SHP77 (cell line): ENCODE measurements at places on chromosomes 16 and 17.
A peak's percentile ranks its signal among the peaks of the same experiment; 100 is the strongest.

GRCh38 chr17:29257756-29258155, 11.1 kb downstream of the CRYBA1 start:
- DNase-seq = no peak

DNA sequence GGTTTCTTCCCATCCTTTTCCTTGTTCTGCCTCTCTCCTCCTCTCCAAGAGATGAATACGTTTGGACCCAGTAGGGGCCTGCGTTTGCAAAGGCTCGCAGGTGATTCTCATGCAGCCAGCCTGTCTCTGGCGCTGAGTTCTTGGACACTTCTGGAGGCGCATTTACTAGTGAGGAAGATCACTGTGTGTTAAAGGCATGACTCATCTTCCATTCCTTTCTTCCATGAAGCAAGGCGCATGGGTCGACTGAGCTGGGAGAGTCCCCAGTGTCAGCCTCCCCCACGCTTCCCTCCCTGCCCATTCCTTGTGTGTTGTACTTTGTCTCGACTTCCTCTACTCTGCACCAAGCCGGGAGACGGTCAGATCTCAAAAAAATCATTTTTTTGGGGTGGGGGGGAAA, 159.9 kb upstream of the EEF2KMT start:
- DNase-seq = no peak

GRCh38 chr16:66041907-66042306, 324.6 kb upstream of the CDH5 start:
- no peak for DNase-seq

DNA sequence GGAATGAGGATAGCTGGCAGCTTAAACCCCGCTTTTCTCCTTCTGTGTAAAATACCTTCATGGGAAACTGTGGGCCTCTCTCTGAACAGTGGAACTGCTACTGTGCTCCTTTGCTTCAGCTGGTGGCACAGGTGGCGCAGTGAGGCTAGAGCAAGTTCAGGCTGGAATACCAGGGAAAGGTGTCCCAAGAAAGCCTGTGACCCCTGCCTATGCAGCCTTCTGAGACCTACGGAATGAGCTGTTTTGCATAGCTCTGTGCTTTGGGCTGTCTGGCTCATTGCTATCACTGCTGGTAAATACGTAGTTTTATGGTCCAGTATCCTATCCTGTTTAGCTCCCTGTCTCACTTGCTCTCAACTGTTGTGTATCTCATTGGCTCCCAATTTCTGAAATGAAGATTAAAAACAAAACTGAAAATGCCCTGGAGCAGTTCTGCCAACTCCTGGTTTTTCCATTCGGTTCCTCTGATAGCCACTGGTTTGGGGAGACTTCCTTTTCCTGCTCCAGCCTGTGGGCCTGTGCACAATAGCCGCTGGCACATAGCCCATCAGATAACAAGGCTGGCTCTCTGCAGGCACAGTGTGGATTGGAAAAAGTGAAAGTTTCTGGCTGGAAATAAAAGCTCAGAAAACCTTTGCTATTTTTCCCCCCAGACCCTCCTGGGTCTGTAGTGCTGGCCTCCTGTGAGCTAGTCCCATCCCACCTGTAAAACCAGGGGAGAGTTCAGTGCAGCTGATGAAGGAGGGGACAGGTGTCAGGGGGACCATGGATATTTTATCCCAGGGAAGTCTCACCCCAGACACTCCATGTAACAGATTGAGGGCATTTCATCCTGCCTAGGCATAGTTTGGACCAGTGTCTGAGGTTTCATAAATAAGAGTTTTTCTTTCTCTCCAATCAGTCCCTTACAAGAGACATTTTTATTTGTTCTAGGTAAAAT, 24.0 kb downstream of the LIMD2 start:
- DNase-seq = no peak

DNA sequence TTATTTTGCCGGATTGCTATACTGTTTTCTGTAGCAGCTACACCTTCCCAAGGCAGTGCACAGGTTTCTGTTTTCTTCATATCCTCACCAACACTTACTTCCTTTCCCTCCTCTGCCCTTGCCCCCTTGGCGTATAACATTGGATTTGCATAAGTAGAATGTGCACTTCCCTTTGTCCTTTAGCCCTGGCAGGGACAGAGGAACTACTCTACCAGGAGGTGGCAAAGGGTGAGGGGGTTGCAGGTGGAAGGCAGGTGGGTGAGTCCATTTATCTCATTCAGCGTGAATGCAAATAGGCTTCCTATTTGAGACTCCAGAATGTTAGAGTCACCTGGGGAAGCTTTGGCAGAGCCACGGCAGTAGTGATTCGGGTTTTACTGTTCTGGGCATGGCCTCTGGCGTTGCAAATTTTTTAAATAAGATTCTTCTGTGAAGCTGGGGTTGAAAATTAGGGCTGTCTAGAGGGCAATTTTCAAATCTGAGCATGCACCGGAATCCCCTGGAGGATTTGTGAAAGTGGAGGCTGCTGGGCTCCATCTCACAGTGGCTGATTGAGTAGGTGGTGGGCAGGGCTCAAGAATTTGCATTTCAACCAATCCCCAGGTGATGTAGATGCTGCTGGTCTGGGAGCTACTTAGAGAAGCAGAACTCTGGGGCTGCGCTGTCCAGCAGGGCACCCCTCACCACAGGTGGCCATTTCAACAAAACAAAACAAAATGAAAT, 84.7 kb downstream of the PLCG2 start:
- no peak for DNase-seq

GRCh38 chr16:54459509-54460262, 173.1 kb upstream of the IRX3 start:
- no peak for DNase-seq

GRCh38 chr17:64661976-64662773, at the start of gene SMURF2:
TSS of gene SMURF2 (minus strand) at chr17:64662307. CDS start at chr17:64661880, 427 bp downstream.
- peak; percentile 60 for DNase-seq

GRCh38 chr16:22357635-22357971, 16.8 kb downstream of the CDR2 start:
- DNase-seq = no peak

GRCh38 chr16:54455030-54455725, 168.6 kb upstream of the IRX3 start:
- no peak for DNase-seq

- no peak for DNase-seq
Measured at GRCh38 chr17:76076146-76076764, 1.7 kb downstream of the GALR2 start.

GRCh38 chr16:73058221-73058615, 10.3 kb upstream of the ZFHX3 start:
- no peak for DNase-seq

DNA sequence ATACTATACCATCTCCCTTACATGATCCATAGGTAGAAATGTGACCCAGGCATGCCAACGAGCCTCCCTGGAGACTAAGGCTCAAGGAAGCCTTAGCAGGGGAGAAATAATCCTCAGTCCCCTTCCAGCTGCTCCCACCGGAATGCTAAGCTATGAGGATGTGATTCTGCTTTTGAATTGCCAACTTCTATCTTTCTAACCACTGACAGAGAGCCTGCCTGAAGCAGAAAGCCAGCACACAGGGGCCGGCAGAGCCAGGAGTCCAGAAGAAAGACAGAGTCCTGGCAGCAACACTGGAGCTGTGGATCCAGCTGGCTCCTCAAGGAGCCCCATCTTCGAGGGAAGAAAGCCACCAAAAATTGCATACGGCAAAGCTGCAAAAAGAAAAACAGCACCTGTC, 579.6 kb upstream of the CDH5 start:
- DNase-seq = no peak

- no peak for DNase-seq
Measured at GRCh38 chr16:58462089-58462488, 37.9 kb upstream of the NDRG4 start.

DNA sequence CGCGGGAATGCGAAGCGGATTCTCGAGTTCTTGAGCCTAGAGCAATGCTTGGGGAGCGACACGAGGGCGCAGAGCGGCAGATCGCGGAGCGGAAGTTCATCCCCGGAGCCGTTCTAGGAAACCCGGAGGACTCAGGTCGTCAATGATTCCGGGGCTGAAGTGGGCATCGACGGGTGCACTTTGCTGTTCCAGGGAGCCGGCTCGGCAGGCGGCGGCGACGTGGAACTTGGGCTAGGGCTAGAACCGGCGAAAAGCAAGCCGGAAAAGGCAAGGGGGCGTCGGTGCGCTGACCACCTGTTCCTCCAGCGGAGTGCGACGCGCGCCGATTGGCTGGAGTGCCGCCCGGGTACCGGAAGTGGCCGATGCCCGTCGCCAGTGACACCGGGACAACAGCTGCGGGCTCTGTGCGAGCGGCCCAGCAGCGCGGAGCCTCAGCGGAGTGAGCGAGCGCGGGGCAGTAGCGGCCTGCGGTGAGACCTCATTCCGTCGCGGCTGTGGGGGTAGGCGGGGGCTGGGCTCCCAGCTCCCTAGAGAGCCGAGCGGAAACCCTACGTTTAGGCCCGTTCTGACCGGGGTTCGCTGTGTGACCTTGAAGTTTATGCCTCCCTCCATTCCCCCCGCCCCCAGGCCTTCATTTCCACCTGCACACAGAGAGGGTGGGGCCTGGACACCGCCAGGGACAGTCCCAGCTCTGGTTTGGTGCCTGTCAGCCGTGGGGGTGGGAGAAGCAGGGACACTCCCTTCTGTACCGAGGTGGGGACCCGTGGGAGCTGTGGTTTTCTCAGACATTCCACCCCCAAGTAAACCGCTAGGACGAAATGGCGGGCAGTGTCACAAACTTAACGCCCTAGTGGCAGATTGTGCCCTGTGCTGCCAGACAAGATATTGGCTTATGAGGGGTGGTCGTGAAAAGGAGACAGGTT, at the start of gene ZFP3:
Gene ZFP3 (plus strand): TSS at position 362 of the 923 bp plus-strand sequence. CDS start 13,038 bp downstream, outside the sequence.
- DNase-seq = peak; percentile 90

DNA sequence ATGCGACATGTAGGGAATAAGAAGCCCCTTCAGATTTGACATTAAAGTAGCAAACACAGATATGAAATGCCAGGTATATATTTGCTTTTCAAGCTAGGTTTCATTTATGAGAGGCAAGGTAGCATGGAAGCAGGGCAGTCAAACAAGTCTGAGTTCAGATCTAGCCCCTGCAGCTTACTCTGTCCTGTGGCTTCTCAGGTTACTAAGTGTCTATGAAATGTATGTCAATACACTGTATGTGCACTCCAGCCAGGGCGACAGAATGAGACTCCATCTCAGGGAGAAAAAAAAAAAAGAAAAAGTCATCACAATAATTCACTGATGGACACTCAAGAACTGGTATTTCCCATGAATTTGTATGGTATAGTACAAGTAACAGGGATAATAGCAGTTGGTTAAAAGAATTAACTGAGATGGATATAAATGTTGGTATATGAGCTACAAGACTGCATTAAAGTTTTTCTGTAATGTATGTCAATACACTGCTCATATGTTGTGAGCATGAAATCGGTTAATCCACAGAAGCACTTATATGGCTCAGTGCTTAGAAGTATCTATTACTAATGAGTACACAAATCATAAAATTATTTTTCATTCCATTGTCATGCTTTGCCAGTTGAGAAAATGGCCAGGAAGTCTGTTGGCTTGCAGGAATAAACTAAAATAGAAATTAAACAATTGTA, 2.9 kb upstream of the WSB1 start:
- peak; percentile 61 for DNase-seq

DNA sequence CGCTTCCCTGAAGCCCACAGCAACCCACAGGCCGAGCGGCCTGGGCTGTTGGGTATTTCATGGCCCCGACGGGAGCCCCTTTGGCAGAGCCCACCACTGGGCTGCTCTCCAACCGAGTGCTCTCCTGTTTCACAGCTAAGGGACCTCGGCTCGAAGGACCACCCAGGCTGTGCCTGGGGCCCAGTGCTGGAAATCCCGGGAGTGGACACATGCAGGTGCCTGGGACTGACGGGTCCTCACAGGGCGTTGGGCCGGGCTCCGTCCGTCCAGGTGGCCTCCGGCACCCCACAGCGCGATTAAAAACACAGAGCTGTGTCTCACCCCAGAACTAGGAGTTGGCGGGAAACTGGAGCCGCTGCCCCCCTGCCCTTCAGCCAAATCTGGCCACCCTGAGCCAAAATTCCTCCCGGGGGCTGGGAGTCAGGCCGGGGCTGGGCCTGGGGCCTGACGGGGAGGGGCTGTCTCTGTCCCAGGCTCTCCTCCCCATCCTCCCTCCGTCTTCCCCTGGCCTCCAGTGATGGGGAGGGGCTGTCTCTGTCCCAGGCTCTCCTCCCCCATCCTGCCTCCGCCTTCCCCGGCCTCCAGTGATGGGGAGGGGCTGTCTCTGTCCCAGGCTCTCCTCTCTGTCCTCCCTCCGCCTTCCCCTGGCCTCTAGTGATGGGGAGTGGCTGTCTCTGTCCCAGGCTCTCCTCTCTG, 14.1 kb downstream of the UTS2R start:
- no peak for DNase-seq
